ENCODE measurements at places on chromosomes 2 and 18. TPM values are rescaled to one million over a fixed set of nuclear protein-coding genes. Genes with fewer than 3 reads are reported as not detected.

The TEX261 gene
- total RNA-seq: 34.9 TPM

The ACP1 gene
- 82.3 TPM for total RNA-seq

The GKN1 gene
- total RNA-seq: not detected

The IL1RN gene
- total RNA-seq: 0.16 TPM

The SH3RF3 gene
- 1.9 TPM for total RNA-seq

The PSMA8 gene
- total RNA-seq: not detected

The TXNDC2 gene
- 0.16 TPM for total RNA-seq

The PDE1A gene
- total RNA-seq: 27.9 TPM

The KIF1A gene
- total RNA-seq: under 0.01 TPM

The SLC14A1 gene
- total RNA-seq: 131 TPM

The PREPL gene
- total RNA-seq: 31.2 TPM

The XIRP2 gene
- total RNA-seq: under 0.01 TPM

Measured in bronchial smooth muscle cell (primary cell).